ENCODE measurements at places on chromosomes 12 and 14.

- H3K4me3 ChIP-seq: no peak overlapping the region
- H3K36me3 ChIP-seq: no peaks in the 10 kb centered on the region
- no peak for DNase-seq
- peaks cover 4% of the 10 kb centered on the region for H3K27me3 ChIP-seq
- H3K4me1 ChIP-seq: no peaks in the 10 kb centered on the region
- H3K27ac ChIP-seq: no peak overlapping the region
Observed at GRCh38 chr12:66497008-66497897, 181.6 kb downstream of the GRIP1 start.

- peak; percentile 57 for DNase-seq
- peaks cover 4% of the 10 kb centered on the region for H3K4me1 ChIP-seq
- peaks cover 33% of the 10 kb centered on the region for H3K27me3 ChIP-seq
- peak overlapping the region; percentile 7 for H3K27ac ChIP-seq
Observed at GRCh38 chr12:7439579-7440505, 4.1 kb downstream of the CD163L1 start.

- no peak overlapping the region for H3K4me3 ChIP-seq
- H3K4me1 ChIP-seq: no peaks in the 10 kb centered on the region
- H3K27ac ChIP-seq: no peak overlapping the region
Observed at GRCh38 chr12:87853448-87854003, 175.7 kb downstream of the C12orf50 start.

GRCh38 chr12:113391145-113391544 is 12.5 kb downstream of the SDS start:
- H3K4me3 ChIP-seq: no peak overlapping the region
- no peaks in the 10 kb centered on the region for H3K27me3 ChIP-seq
- no peaks in the 10 kb centered on the region for H3K4me1 ChIP-seq
- no peak for DNase-seq

- H3K4me1 ChIP-seq: no peaks in the 10 kb centered on the region
- no peak for DNase-seq
- no peak overlapping the region for H3K4me3 ChIP-seq
- H3K27ac ChIP-seq: no peak overlapping the region
- peaks cover 1% of the 10 kb centered on the region for H3K36me3 ChIP-seq
- H3K27me3 ChIP-seq: peaks cover 16% of the 10 kb centered on the region
Observed at GRCh38 chr12:81078469-81079196, 754 bp downstream of the ACSS3 start.

DNA sequence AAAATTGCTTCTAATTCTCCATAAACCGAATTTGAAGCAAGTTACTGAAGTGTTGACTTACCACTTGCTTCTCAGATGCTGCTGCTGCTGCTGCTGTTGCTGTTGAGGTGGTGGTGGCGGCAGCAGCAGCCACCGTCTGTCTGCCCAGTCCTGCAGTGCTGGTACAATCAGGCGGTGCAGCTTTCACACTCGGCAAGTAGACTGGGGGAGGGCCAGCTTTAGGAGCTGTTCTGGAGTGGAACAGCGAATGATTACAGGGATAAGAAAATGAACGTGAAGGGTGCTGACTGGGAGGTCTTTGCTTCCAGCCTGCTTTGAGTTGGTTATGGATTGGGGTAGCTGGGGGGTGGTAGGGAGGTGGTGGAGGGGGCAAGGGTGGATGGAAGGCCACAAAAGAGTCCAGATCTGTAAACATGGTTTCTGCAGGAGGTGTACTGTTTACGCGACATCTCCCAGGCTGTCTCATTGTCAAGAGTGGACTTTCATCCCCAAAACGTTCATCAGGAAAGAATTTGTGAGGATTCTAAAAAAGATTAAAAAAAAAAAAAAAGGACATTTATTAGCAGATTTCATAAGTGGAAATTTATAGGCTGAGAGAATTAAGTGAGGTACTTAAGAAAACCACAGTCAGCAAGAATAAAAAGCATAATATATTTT is 38.8 kb downstream of the UBR7 start:
- no peak overlapping the region for H3K4me3 ChIP-seq
- H3K27ac ChIP-seq: no peak overlapping the region
- no peaks in the 10 kb centered on the region for H3K27me3 ChIP-seq
- DNase-seq: no peak

DNA sequence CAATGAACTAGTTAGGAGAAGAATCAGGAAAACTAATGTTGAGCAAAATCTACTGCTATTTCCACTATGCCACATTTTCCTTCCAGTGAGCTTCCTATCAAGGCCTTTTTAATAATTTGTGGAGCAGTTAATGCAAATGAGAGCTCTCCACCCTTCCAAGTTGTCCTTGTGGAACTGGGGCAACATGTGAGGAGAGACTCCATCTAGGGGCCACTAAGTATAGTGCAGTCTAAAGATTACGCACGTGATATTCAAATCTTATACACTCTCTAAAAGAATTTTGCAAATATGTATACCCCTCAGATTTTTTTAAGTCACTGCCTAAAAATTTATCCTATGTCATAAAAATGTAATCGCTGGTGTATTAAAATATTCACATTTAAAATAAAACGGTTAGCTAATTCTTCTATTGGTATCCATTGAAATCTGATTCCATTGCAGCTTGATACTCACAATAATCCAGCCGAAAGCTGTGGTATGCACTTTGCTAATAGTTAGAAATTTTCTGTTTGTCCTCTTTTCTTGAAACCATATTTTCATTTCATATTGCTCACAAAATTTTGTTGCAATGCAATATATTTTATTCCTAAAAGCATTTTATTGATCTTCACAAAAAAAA is 100.1 kb downstream of the PAH start:
- no peaks in the 10 kb centered on the region for H3K36me3 ChIP-seq
- H3K27ac ChIP-seq: no peak overlapping the region
- H3K4me3 ChIP-seq: no peak overlapping the region

All from activated T-cell treated with anti-CD3 and anti-CD28 coated beads, Interleukin-2, amount 50 U/mL, for 72 hours (primary cell).